ACHN (cell line): ENCODE measurements at places on chromosomes 5 and 9.
A peak's percentile ranks its signal among the peaks of the same experiment; 100 is the strongest.

GRCh38 chr9:6938447-6938846 is 180.7 kb downstream of the KDM4C start:
- peak; percentile 81 for DNase-seq

- DNase-seq, result no peak
Measured at GRCh38 chr5:20224046-20224445, 236.0 kb upstream of the CDH18 start.

- no peak for DNase-seq
Measured at GRCh38 chr9:96293498-96294158, 8.3 kb downstream of the HSD17B3 start.

DNA sequence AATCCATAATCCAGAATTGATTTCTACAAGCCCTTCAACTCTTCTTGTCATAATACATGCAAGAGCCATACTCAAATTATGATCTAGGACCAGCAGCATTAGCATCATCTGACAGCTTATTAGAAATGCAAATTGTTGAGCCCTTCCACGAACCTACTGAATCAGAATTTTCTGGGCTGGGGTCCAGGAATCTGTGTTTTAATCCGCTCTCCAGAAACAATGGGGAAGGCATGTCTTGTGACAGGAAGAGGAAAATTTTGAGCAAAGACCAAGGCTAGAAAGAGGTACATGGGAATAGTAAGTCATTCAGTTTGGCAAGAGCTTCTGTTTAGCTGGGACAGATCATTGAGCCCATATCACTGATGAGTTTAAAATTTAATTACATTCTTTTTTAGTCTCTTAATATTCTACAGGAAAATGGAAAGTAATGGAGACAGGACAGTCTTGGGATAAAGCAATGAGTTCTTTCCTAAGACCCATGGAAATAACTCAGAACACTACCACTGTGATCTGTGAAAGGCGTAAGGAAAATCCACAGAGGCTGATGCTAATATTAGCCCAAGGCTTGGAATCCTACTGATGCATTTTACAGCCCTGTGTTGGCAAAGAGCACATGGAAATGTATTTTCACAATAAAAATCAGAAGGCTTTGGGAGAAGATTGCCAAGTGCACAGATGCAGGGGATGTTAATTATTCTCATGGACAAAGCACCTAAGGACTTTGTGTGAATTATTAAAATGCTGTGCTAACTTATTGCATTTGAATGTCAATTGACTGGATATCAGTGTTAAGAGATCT is 73.7 kb upstream of the STK32A start:
- no peak for DNase-seq

DNA sequence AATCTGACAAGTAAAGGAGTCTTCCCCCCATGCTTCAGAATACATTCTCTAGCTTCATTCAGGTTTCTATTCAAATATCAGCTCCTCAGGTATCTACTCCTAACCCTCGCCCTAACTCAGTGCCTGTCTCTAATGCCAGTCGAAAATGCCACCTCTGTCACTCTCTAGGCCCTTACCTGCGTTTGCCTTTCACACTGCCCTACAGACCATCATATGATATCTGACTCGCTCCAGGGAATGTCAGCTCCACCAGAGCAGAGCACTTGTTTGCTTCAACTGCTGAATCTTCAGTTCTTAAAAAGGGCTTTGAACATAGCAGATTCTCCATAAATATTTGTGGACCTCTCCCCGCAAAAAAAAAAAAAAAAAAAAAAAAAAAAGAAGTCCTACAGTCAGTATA is 46.7 kb downstream of the ADRB2 start:
- no peak for DNase-seq

GRCh38 chr5:142872795-142873194 is 102.6 kb downstream of the ARHGAP26 start:
- peak; percentile 36 for DNase-seq

DNA sequence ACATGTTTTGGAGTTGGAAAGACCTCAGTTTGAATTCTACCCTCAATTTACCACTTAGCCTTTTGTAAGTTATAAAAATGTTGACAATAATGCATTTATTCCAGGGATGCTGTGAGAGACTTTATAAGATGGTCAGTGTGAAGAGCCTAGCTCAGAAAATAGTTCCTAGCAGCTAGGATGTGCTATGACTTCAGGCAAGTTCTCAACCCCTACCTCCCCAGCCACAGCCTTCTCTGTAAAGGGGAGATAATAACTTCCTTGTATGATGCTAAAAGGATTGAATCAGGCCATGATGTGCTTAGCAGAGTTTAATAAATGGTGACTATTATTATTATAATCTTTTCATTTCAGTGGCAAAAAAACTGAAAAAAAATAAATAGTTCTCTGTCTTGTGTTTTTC is 77.6 kb downstream of the ALDH1A1 start:
- DNase-seq, result no peak

GRCh38 chr9:122036988-122037387 is 56.1 kb downstream of the TTLL11 start:
- peak; percentile 2 for DNase-seq

DNA sequence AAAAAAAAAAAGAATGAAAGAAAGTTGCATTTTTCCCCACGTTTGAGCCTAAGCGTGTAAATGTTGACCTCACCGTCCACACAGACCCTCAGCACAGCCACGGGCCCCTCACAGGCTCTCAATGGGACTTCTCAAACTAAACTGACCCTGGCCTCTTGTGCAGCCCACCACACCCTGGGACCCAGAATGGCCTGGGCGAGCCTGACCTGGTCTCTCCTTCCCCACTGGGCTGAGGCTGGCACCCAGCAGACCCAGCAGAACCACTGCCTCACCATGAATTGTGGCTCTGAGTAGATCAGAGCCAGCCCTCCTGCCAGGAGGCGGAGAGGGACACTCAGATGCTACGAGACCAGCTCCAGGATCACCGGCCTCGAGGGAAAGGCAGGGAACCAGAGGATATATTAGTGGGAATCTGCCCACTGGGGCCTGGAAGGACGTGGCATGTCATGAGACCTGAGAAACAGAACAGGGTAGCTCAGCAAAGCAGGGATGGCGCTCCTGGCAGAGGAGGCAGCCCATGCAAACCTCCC is 124.4 kb downstream of the ZNF354C start:
- DNase-seq, result no peak

GRCh38 chr9:130368631-130369103 is 76.1 kb upstream of the ASS1 start:
- DNase-seq, result no peak

DNA sequence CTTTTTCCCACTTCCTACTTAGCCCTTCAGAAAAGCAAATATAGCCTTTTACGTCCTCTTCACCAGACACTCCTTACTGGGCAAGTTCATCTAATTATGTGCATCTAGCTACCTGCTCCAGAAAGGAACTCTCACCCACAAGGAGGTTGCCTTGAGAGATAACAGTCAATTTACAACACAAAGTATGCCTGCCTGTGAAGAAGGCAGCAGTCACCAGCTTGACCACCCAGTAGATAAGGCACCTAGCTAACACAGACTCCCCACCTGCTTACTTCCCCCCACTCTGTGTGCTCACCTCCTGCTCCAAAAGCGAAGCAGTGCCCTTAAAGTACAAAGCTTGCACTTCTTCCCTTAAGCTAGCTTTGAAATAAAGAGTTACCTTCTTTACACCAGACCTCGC is 111.7 kb upstream of the MRPS30 start:
- no peak for DNase-seq

- DNase-seq, result no peak
Measured at GRCh38 chr5:1013238-1013947, 4.8 kb downstream of the NKD2 start.

DNA sequence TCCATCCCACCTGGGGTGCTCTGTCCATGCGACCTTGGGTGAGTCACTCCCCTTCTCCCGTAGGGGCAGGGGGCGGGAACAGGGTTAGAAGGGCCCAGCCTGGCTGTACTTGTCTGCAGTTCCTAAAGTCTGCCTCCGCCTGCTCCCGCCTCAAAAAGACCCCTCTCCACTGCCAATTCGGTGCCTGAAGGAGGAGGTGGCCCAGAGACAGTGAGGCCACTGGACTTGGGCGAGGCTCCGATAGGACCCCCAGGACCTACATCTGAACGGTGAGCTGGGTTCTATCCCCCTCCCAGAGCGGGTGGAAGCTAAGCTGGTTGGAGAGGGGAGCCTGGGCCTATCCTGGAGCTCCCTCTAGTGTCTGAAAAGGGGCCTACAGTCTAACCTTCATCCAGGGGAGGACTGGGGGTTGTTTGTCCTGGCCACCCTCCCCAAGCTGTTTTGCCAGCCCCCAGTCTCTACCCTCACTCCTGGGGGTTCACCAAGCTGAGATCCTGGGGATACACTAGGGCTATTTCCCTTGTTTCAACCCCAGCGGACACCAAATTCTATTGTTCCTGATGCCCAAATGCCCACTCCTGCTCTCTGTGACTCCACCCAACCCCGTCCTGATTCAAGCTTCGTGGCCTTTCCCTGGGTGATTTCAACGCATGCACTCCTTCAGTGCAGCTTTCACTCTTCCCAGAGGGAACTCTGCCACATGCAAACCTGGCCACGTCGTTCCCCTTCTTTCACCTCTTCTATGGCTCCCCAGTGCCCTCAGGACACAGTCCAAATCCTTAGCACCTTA is 6.1 kb upstream of the CRB2 start:
- DNase-seq, result peak; percentile 55

- no peak for DNase-seq
Measured at GRCh38 chr5:61130289-61130688, 32.0 kb downstream of the SMIM15 start.

- peak; percentile 73 for DNase-seq
Measured at GRCh38 chr9:115008536-115009270, 78.3 kb upstream of the TNFSF8 start.

GRCh38 chr9:111066468-111066867 is 28.2 kb upstream of the LPAR1 start:
- no peak for DNase-seq

GRCh38 chr5:113153512-113154097 is 177.0 kb downstream of the DCP2 start:
- DNase-seq, result no peak

- DNase-seq, result no peak
Measured at GRCh38 chr9:37990404-37991015, 78.5 kb downstream of the SHB start.

DNA sequence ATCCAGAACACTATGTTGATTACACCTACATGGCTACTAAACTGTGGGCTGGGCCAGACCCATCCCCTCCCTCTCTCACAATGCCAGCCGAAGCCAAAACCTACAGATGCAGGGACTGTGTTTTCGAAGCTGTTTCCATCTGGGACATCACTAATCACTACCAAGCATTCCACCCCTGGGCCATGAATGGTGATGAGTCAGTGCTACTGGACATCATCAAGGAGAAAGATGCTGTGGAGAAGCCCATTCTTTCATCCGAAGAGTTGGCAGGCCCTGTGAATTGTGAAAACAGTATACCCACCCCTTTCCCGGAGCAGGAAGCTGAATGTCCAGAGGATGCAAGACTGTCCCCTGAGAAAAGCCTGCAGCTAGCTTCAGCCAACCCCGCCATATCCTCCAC is 65.0 kb downstream of the ZNF462 start:
- no peak for DNase-seq

DNA sequence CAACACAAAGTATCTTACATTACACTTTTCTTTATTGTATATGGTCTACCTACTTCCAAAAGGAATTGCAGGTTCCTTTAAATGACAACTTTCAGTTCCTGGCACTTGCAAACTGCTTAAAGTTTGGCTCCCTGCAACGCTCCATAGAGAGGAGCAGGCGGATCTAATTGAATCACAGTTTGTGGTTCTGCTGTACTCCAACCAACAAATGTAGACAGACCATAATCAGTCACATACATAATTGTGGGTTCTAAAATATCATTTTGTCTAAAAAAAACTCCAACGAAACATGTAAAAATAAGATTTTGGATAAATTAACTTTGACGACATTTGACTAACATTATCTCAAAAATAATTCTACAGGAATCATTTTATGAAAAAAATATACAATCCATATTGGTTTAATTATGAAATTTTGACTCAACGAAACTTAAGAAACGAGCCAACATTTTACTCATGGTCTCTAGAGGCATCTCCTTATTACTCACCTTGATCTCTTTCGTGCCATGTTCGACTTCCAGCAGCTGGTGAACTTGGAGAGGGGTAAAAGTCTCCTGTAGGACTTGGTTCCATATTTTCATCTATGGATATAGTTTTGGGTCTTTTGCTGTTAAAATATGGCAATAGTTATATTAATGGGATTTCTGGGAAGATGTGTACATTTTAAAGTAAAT is 167.6 kb downstream of the NFIB start:
- no peak for DNase-seq

- no peak for DNase-seq
Measured at GRCh38 chr9:113882636-113883164, 6.6 kb downstream of the ZNF618 start.

DNA sequence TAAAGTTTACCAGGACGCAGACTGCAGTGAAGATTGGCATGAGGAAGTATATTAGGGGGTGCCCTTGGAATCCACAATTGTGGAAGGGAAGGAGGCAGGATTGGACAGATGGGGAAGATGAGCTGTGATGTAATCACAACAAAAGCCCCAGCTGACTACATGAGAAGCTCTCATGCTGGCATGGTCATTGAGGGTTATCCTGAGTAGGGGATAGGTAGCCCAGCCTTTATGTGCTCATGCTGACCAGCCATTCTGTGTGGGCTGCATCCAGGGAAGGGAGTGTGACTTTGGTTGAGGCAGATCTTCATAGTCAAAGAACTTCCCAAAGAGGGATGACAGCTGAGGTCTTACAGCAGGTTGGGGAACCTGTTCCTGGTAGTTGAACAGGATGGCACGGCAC is 52.0 kb upstream of the RANBP6 start:
- DNase-seq, result no peak

DNA sequence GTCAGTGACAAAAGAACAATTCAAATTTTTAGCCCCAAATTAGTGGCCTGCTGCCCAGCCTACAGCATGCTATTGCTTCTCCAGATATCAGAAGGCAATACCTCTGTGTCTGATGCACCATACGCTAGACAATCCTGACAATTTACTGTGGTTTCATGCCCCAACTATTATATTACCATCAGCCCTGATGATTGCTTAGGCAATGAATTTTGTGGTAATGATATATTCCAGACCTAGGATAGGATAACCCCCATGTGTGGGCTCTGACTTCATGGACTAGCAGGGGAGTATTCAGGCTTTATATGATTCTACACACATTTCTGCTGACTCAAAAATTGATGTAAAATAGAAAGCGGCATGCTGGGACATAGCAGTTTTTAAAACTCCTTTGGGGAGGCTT is 168.7 kb upstream of the FST start:
- DNase-seq, result no peak

GRCh38 chr9:133403766-133404453 is 13.9 kb downstream of the REXO4 start:
- DNase-seq, result peak; percentile 10

DNA sequence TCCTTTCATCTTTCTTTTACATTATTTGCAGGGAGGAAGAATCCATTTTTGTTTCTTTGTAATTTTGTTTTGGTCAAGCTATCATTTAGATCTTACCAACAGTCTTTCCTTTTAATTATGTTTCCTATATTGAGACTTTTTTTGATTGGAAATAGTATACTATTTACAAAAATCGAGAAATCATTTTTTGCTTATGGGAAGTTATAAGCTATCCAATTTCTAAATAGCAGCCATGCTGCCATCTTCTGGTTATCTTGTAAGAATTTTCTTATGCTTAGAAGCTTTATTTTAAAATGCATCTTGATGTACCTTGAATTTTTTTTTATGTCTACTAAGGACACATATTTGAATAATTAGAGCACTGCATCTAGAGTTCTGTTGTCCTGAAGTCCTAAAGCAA is 821.2 kb downstream of the PTPRD start:
- peak; percentile 34 for DNase-seq
